NCI-H446 (cell line): ENCODE measurements at places on chromosomes 7 and 10.

GRCh38 chr10:48902096-48902495 is 37.5 kb downstream of the LRRC18 start:
- DNase-seq = no peak

DNA sequence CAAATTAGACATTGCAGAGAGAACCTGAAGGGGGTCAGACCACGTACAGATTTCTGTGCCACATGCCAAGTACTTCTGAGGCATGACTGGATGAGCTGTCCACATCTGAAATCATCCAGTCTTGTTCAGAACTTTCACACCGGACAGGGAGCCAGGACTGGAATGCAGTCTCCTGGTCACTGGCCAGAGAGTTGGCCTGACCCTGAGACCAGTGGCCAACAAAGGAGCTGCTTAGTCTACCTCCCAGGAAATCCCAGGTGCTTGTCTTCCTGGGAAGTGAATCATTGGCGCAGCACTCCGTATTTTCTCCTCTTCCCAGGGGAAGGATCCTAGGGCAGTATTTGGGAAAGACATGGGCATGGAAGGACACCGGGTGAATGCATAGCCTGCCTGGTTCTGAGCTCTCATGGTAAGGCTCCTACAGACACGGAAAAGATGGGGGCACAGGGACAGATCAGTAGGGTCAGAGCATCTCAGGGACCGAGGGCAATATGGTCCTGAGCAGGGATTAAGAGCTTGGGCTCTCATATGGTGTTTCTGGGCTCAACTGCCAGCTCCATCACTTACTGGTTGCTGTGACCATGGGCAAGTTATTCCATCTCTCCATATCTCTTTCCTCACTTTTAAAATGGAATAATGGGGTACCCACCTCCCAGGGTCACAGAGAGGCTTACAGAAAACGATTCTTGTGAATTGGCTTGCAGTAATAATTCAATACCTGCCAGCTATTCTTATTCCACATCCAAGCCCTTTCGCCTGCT is 1.3 kb upstream of the SCD start:
- no peak for DNase-seq

GRCh38 chr10:10532236-10532635 is 485.4 kb upstream of the CELF2 start:
- DNase-seq = peak; percentile 23

DNA sequence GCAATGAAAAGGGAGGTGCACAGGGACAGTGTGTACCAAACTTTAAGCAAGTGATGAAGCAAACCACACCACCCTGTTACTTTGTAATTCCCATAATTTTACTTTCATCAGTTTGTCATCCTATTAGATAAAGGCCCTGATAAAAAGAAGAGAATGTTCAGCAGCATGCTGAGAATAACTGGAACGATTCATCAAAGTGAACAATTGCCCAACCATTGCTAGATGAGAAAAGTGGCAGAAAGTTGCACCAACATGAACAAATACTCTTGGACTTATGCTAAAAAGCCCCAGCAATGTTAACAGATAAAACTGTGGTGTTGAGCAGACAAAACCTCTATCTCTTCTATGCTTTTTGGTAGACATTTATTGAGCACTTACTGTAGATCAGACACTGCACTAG is 75.5 kb upstream of the PCGF5 start:
- DNase-seq = no peak

- DNase-seq = no peak
These were observed 29.1 kb upstream of the CALD1 start for GRCh38 chr7:134750083-134751062.

DNA sequence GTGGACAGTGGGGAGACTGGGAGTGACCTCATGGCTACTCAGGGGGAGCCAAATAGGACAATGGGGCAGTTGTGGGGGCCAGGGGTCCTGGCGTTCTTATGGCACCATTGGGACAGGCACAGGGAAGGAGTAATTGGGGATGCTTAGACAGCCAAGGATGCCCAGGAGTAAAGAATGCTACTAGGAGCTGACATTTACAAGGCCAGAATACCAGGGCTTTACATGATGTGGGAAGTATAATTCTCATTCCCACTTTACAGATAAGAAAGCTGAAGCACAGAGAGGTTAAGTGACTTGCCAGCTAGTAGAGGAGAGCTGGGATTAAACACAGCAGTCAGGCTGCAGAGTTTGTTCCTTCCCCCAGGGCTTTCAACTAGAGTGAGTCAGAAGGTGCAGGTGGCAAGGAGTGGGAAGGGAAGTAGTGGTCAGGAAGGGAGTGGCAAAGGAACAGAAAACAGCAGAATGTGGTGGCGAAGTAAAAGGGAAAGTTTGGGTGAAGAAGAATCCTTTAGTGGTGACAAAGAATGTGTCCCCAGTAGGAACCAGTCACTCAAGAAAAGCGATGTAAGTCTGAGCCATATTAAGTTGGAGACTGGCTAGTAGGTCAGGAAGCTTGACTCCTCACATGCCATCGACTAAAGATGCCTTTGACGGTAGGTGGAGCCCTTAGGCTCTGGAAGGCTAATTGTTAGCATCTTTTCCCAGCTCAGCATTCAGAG is 32.8 kb downstream of the CPVL start:
- no peak for DNase-seq

DNA sequence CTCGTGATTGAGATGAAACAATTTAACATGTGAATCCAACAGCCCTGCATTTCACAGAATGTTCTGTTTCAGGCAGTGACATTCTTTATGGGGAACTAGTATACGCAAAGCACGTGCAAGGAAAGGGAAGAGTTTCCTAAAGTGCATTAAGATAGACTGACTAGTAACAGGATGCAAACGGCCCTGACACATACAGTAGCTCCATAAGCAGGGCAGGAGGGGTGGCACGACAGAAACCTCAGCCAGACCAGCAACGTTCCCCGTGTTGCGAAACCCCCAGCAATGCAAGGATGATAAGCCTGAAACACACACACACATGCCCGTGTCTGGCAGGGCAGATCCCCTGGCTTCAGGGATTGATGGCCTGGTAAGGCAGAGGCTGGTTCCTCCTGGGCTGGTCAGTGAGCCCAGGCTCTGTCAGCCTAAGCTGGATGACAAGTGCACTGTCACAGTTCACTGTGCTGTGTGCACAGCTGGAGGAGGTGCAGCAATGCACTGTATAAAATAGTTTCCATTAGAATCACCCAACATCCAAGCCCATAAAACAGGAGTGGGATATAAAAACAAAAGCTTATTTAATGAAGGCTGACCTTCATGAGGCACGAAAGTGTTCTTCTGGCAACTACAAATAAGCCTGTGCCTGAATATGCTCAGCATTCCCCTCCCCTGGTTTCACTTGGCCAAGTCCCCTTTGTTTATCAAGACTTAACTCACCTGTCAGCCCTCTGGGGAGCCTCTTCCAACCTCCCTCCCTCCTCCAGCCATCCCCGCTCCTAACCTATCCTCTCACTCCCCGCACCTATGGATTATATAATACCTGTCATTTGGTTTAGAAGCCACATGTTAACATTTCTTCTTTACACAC is 88.8 kb downstream of the GSAP start:
- no peak for DNase-seq

DNA sequence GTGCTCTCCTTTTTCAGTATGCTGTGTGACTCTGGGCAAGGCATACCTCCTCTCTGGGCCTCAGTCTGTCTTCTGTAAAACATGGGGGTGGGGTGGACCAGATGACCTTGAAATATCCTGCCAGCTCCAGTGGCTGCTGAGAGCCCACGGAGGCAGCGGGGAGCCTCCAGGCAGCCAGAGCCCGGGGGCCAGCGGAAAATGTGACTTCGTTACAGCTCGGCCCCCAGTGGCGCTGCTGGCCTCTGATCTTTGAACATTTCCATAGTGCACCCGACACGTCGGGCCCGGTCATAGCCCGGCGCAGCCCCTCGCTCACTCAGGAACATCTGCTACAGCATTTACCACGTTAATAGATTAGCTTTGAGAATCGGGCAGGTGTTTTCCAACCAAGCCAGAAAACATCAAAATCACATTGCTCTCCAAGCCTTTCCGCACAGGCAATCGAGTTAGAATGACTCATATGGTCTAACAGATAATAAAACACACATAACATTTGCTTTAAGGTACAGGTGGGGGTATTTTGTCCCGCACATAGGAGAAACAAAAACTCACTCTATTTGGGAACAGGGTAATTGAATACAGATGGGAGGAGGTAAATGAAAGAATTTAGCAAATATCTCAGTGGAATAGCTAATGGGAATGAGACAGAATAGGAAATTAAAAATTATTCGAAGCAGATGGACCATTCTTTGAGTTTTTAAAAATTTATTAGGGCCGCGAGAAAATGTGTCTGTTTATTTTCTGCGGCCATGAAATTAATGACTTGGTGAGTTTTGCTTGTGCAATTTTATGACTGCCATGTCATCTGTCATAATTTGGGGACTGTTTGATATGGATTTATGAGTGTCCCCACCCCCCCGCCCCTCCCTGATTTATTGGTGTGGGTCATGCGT is 26.3 kb upstream of the COMTD1 start:
- no peak for DNase-seq

- no peak for DNase-seq
These were observed 50.8 kb upstream of the PDZD8 start for GRCh38 chr10:117425974-117426566.

GRCh38 chr10:113819989-113820388 is 33.9 kb downstream of the DCLRE1A start:
- DNase-seq = no peak

- no peak for DNase-seq
These were observed 76.8 kb downstream of the HGF start for GRCh38 chr7:81693080-81693479.

DNA sequence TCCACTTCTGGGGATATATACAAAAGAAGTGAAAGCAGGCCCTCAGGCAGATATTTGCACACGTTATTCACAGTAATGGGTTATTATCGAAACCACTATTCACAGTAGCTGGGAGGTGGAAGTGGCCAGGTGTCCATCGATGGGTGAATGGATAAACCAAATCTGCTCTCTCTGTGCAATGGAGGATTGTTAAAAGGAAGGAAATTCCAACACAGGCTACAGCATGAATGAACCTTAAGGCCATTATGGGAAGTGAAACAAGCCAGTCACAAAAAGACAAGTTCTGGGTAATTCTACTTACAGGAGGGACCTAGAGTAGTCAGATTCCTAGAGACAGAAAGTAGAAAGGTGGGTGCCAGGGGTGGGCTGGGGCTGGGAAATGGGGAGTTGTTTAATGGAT is 48.5 kb upstream of the BHLHA15 start:
- DNase-seq = no peak

- DNase-seq = peak; percentile 64
These were observed 67.2 kb downstream of the DGKB start for GRCh38 chr7:14835384-14835783.

DNA sequence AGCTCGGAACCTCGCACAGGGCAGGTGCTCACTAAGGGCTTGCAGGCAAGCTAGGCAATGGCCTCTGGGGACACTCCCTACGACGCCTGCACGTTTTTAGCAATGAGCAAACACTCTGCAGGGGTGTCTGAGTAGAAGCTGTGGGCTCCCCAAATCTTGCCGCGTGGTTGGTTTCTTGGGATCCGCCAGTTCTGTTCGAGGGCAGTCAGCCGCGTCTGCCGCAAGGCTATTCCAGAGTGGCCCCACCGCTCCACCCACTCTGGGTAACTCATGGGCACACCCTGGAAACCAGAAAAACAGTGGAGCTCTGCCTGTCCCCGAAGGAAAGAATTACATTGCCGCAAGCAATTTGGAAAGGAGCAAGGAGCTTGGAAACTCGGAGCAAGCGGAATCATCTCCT is 189.3 kb upstream of the LYZL2 start:
- no peak for DNase-seq

DNA sequence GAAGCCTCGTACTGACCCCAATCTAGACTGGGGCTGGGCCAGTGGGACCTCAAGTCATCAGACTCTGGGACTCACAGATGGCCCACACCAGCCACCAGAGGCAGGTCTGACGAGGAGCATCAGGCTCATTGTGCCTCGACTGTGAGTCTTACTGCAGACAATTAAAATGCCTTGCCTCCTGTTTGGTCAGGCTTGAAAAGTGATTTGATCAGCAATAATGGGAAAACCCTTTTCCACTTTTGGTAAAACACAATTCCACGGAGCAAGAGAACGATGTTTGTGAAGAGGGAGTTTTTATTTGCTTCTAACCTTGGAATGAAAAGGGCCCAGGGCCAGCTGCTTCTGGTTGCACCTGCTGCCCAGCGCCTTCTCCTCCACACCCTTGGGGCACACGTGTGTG is 43.9 kb downstream of the C10orf143 start:
- no peak for DNase-seq

DNA sequence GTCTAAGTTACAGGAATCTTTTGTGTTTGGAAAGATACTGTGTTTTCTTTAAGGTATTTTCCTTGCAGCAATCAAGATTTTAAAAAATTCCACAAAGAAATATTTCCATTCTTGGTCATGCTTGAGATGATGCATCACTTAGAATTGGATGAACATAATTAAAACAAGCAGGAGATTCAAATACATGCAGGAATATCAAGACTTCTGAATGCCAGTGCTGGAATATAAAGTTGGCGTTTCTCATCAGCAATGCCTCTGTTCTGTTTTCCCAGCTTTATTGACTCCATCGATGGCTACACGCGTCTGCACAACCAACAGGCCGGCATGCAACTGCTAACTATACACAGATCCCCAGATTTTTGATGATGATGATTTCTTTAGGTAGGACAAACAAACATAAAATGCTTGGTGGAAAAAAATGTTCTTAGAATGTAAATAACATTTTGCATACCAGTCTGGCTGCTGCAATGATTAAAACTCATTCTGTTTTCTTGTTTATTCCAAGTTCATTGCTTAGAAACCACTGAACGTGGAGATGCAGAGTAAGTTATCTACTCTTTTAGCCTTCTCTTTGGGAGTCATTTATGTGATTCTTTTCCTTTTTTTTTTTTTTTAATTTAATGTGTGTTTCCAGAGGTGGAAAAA is 91.3 kb upstream of the FAM171A1 start:
- DNase-seq = no peak
